Activated CD4-positive, alpha-beta T cell treated with anti-CD3 and anti-CD28 coated beads, Interleukin-2, amount 50 U/mL, for 48 hours (primary cell): ENCODE measurements at places on chromosomes 4 and X.

GRCh38 chr4:17722356-17722700 lies 59.1 kb downstream of the FAM184B start:
- no peak for DNase-seq

DNA sequence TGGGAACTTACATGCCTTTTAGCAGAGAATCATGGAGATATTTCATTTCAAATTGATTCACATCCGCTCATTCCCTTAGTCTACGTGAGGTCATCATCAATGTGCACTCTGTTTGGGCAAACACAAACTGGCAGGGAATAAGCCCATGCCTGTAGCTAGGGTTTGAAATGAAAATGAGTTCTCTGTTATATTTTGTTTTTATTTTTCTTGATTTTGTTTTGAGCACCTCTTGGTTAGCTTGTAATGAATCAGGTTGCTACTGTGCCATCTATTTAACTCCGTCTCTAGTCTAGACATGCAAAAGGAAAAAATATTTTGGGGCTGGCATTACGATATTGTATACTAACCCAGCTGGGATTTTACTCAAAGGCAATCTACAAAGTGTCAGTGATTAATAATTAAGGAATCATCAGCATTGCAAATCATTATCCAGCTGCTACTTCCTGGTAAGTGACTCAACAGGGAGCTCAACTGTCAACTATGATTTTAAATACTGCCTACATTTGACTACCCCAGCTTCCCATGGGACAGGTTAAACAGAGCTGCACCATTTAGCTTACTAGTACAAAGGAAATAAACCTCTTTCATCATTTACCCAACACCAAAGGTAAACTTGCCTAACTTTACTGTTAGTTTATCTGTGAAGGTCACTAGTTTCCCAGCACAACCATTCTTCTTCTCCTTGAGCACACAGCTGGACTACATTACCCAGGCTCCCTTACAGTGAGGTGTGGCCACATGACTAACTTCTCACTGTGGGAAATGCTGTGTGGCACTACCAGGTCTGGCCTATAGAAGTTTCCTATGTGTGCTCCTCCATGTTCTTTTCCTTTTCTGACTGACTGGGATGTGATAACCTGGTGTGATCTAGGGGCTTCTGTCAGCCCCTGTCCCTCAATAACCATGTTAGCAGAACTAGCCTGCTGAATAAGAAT lies 21.2 kb upstream of the TRPC5OS start:
- no peak for DNase-seq

- no peak for DNase-seq
These were observed 24.5 kb downstream of the ZNF41 start for GRCh38 chrX:47458528-47458927.

- no peak for DNase-seq
These were observed 49.4 kb upstream of the CAMK2D start for GRCh38 chr4:113810906-113811305.

- no peak for DNase-seq
These were observed 677.5 kb downstream of the DMD start for GRCh38 chrX:32533848-32534247.

DNA sequence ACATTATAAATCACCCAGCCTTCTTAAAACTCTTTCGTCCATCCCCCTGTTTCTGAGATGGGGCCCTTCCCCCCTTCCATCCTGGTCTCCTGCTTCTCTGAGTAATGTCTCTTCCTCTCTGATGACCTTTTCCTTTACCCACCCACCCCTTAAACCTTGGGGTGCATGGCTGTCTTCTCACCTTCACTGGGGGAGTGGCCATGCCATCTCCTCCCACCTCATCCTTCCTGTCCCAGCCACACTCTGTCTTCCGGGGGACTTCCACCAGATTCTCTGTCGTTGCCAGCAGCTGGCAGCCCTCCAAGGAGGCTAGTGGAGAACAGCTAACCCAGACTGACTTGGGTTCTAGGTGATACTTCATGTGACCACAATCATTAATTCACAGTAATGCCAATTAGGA lies 83.2 kb upstream of the SCML1 start:
- peak; percentile 42 for DNase-seq

GRCh38 chr4:123659730-123660129 lies 263.1 kb downstream of the SPRY1 start:
- no peak for DNase-seq

GRCh38 chr4:60805500-60806313 lies 394.4 kb upstream of the ADGRL3 start:
- DNase-seq: no peak

DNA sequence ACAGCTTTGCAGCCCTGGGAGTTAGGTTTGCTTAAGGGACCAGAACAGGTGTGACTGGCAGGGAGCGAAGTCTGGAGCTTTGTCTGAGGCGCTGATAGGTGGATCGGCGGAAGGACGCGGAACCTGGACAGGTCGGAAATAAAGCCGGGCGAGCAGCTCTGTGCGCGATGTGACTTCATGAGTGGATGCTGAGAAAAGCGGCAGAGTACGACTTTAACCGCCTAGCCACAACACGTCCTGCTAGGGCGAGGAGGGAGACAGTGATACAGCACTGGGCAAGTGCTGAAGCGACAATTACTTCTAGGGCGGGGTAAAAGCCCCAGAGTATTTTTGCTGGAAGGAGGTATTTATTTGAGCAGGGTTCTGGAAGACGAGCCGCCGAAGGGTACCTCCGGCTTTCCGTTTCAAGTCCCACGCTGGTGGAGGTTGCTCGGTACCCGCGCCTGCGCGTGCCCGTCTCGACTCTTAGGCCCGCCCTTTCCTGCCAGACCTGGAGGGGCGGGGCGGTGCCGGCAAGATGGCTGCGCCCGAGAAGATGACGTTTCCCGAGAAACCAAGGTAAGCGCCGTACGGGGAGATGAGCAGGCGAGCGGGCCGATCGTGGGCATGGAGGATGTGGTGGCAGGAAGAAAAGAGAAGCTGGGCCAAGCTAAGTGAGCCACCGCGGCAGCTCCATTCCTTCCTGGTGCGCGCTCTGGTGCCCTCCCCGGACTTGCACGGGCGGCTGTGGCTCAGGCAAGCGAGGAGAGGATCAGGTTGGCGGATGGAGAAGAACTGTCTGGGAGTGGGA lies at the start of gene ZRSR2:
Gene ZRSR2 (plus strand): TSS at position 506 of the 790 bp plus-strand sequence. CDS start 12 bp downstream, at position 518.
- peak; percentile 86 for DNase-seq

DNA sequence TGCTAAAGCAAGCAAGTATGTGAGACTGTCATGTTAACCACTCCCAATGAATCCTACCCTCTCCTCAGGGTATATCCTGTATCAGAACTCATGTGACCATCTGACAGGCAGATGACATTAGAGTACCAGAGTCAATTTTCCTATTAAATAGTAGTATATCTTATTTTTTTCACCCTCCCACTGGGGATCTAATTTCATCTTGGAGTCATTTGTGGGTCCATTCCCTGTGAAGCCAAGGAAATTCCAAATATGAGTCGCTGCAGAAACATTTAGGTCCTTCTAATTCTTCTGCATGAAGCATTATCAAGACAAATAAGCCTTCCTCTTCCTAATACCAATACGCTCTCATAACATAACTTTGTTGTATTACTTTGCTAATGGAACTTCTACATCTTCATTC lies 52.2 kb upstream of the BLTP1 start:
- DNase-seq: no peak

- DNase-seq: no peak
These were observed 782.1 kb downstream of the RAPGEF2 start for GRCh38 chr4:159884989-159885388.

DNA sequence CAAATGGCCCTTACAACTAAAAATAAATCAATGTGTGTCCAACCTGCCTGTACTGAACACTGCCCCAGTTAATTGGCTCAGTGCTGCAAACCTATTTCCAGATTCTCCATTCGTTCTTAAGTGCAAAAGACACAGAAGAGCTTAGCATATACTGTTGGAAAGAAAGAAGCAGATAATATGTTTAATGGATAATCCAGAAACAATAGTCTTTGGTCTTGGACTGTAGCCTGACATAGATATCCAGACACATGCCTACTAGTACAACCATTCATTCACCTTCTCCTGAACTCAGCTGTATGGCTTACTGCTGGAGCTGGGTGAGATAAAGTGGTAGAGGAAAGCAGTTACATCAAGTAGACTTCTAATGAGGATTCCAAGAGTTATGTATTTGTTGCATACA lies 77.0 kb downstream of the LUZP4 start:
- DNase-seq: no peak

DNA sequence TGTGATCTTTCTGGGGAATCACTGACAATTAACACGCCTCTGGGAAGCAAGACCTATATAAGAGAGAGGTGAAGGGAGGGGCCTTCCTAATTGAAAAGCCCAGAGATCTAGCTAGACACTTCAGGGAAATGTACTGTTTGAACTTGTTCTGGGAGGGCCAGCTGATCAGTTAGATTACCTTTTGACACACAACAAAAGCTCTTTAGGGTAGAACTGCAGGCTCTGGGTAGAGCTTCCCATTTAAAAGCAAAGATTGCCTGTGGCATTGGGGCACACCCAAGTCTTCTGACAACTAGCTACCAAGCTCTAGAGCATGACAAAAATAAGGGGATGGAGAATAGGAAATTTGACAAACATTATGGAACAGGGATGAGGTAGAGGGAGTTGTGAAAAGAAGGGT lies 26.3 kb downstream of the AREG start:
- no peak for DNase-seq

DNA sequence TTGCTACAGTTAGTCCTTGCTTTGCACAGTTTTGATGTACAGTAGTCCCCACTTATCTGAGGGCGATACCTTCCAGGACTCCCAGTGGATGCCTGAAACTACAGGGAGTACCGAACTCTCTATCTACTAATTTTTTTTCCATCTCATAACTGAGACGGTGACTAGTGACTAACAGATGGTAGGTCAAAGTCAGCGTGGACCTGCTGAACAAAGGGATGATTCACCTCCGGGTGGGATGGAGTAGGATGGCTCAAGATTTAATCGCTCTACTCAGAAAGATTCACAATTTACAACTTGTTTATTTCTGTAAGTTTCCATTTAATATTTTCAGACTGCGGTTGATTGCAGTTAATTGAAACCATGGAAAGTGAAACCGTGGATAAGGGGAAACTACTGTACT lies 655.8 kb downstream of the ZNF674 start:
- peak; percentile 5 for DNase-seq

DNA sequence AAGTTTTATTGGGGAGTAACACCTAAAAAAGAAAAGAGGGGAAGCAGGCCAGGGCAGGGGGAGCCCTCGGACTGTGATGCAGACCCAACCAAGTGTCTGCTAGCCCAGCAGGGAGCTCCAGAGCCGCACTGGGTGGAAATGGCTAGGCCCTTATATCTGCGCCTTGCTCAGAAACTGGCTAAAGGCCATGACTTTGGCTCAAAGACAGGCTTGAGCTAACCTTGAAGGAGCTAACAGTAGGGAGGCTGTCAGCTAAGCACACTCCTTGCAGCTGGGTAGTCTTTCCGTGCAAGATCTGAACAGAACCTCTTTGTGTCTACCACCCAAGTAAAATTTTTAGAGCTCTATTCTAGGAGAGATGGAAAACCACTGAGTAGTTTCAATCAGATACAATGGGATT lies 43.0 kb downstream of the SEPSECS start:
- DNase-seq: no peak

- DNase-seq: no peak
These were observed 282.9 kb downstream of the ZNF674 start for GRCh38 chrX:46262304-46262703.

- no peak for DNase-seq
These were observed 2.2 kb upstream of the MAGED1 start for GRCh38 chrX:51891245-51891644.

DNA sequence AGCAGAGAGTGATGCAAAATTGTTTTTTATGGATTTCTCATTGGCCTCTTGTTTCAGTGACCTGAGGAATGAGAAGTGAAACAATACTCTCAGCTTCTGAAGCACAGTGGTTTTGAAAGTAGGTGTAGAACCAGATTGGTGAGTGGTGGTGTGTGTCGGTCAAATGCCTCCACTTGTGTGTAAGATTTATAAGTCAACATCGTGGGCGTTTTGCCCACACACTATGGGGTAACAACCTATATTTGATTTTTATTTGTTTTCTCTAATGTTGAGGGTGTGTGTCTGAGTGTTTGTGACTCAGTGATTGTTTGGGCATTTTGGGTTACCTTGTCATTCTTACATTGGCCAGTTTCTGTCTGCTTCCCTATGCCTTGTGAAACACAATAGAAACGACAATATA lies 23.3 kb downstream of the ADGRL3 start:
- DNase-seq: no peak

DNA sequence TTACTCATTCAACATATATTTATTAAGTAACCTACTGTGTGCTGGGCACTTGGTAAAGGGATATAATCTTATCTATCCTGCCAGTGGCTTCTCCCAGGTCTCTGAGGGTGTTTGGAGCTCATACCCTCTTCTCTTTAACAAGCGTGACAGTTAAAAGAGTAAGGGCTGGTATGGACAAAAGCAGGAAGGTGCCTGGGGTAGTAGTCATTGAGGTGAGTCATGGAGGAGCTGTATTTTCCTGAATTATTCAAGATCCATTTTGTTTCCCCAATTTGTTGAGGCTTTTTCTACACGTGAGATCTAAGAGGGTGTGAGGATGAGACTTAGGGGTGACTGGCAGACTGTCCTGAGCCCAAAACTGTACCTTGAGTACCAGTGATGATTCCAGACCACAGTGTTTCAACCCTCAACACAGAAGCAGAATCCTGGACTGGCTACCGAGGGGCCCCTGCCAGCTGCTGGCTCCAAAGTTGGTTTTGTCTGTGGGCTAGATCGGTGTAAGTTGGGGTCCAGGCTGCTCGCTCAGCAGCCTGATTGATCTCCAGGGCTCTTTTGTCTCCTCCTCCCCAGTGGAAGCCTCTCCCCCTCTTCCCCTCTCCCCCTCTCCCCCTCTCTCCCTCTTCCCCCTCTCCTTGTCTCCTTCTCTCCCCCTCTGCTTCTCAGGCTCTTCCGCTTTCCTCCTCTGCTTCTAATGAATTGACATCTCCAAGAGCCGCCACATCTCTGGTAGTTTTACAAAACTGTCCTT lies at the start of gene DRP2:
Gene DRP2 (plus strand): TSS at position 671 of the 748 bp plus-strand sequence. CDS start 11,862 bp downstream, outside the sequence.
- no peak for DNase-seq

GRCh38 chr4:73883306-73883705 lies 14.1 kb downstream of the CXCL1 start:
- no peak for DNase-seq

DNA sequence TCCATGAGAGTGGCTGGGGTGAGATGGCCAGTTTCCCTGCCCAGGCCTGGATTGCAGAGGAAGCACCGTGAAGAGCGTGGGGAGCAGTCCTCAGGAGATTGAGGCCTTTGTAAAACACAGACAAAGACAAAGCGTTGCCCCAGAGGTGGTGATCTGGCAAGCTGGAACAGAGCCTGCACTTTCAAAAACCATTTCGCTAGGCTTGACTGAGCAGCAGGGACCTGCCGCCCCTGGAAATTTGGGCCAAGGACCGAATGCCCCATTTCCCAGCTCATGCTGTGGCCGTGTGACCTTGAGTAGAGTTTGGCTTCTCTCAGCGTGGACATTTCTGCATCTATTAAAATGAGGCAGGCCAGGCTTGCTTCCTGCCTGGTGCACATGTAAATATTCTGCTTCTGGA lies 381.4 kb downstream of the BCOR start:
- DNase-seq: no peak

- no peak for DNase-seq
These were observed 11.9 kb upstream of the MAGEB16 start for GRCh38 chrX:35786271-35786670.

GRCh38 chrX:1190596-1191145 lies 21.8 kb downstream of the CRLF2 start:
- DNase-seq: no peak

GRCh38 chrX:68841251-68842049 lies 12.6 kb downstream of the EFNB1 start:
- no peak for DNase-seq

GRCh38 chr4:79209822-79210635 lies 115.8 kb downstream of the NAA11 start:
- DNase-seq: no peak
